Activated B cell treated with CpG ODN at 0.5 μM for 24 hours (primary cell): ENCODE measurements at places on chromosomes 7 and 10.

DNA sequence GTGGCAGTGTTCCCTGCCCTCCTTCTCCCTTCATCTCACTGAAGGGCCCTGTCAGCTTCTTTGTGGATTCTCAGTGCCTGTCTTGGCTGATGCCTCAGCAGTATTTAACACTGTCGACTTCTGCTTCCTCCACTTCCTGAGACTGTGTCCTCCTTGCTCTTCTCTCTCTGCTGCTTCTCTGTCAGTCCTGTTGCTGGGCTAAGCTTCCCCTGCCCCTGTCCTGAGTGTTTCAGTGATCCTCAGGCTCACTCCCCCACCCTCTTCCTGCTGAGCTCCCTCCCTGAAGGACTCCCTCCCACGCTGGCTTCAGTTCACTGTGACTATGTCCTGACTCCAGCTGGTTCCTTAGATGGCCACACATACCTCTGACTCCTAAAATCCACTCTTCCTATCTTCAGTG lies 64.9 kb downstream of the CREM start:
- no peak for DNase-seq

GRCh38 chr10:131014271-131014670 lies 297.2 kb downstream of the TCERG1L start:
- no peak for DNase-seq

DNA sequence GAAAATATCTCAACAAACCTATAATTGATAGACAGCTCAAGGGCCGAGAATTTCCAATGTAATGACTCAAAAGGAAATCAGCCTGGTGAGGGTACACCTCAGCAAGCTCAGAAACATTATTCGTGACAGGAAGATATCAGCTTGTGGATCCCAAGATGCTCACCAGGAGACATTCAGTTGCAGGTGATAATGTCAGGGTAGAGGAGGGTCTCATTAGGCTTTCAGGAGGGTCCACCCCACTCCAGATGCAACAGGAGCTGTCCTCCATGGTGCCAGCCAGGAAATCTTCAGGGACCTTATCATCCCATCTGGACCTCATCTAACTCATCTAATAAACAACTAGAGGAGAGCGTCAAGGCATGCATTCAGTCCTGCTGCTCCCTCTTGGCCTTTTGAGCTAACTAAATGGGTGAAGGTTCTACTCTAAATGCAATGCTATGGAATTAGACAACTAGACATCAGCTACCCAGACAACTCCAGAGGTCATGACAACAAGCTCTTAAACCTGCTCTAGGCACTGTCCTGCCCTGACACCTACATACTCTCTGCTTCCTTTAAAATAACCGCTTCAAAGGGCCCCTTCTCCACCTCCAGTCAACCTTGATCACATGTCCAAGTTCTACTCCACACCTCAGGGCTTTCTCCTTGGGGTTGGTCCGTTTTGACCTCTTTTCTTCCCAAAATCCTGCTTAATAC lies 4.3 kb upstream of the GIMAP5 start:
- DNase-seq: no peak

DNA sequence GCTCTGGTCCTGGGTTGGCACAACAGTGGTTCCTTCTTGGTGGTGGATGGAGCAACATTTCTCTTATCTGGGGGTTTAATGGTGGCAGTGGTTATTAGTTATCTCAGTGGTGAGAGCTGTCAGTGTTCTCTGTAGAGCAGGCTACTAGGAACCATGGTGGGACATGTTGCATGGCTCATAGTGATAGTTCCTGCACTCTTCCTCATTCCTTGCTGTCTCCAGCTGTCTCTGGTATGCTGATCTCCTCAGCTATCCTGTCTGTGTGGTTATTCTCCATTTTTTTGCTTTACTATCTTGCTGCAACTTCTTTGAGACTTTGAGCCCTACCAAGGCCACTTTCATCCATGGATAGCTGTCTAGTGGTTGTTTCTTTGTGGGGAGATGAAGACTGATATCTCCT lies 44.0 kb downstream of the CCDC7 start:
- no peak for DNase-seq

DNA sequence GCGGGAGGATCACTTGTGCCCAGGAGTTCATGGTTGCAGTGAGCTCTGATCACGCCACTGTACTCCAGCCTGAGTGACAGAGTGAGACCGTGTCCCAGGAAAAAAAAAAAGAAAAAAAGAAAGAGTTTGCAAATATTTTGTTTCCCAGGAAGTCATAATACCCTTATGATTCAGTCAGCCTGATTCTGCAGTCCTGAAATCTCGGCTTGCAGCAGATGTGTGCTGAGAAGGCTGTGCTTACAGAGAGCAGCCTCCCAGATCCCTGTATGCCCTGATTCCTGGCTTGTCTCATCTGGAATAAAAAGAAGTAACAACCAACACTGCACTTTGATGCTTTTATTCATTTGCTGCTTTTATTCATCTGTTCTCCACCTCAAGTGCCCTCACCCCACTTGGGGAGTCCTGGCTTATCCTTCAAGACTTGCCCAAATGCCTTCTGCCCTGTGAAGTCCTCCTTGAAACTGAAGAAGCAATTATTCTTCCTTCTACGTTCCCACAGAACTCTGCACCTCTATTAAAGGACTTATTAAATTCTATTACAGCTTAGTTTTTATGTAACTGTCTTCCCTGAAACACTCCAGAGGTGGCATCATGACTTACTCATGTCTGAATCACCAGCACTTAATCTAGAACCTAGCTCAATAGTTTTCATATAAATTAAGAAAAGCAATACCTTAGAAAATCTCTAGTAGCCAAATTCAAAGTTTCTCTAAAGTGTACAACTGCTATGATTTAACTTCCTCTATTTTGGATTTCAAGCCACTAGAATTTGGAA lies 27.7 kb upstream of the BPGM start:
- no peak for DNase-seq

GRCh38 chr10:1440897-1441296 lies 296.4 kb downstream of the ADARB2 start:
- no peak for DNase-seq

- DNase-seq: no peak
Observed at GRCh38 chr10:125840955-125841354, 17.6 kb downstream of the BCCIP start.

- no peak for DNase-seq
Observed at GRCh38 chr10:130423455-130424305, 287.5 kb downstream of the GLRX3 start.

- DNase-seq: no peak
Observed at GRCh38 chr10:1124796-1125195, 68.6 kb downstream of the WDR37 start.

DNA sequence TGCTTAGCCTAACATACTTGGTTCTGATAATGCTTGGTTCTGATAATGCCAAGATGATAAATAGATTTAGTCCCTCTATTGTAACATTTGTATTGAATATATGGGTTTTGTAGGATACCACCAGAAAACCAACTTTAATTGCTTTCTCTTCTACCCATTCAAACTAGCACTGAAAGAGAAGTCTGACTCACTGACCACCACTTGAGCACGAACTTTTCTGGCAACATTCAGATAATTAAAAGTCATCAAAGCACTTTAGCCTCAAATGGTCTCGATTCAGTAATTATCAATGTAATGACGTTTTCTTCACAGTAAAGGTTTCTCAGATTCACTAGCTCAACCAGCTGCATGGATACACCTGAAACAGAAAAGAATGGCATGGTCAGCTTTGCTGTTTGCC lies 63.0 kb downstream of the HDAC9 start:
- DNase-seq: no peak

GRCh38 chr10:94591461-94592205 lies 46.0 kb downstream of the HELLS start:
- no peak for DNase-seq

GRCh38 chr10:95440038-95440725 lies 121.0 kb downstream of the SORBS1 start:
- no peak for DNase-seq

- no peak for DNase-seq
Observed at GRCh38 chr7:67619175-67619574, 622.5 kb downstream of the TYW1 start.

- DNase-seq: no peak
Observed at GRCh38 chr10:54869022-54869421, 68.0 kb upstream of the PCDH15 start.

DNA sequence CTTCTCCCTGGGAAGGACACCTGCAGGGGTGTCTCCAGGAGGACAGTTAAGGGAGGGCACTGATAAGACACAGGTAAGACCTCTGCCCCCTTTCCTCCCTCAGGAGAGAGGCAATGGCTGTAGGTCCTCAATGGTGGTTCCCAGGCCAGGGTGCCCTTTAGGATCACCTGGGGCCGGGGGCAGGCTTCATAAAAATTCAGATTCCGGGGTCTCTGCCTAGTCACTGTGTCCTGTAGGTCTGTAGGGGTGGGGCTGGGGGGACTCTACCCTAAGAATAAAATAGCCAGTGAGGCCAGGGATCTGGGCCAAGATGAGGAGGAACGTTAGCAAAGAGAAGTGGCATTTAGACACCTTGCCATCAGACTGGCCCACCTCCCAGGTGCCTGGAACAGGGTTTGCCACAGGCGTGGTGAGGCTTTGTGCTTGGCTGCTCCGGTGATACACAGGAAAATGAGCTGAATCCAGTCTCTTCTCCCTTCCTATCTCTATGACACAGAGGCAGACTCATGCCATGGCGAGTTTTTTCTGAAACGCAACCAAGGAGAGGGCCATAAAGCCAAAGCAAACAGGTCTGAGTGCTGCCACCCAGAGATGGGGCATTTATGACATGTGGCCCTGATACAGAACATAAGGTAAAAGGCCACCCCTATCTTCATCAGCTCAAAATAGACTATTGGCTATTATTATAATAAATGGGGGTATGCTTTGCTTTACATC lies 52.6 kb downstream of the SH3PXD2A start:
- no peak for DNase-seq

DNA sequence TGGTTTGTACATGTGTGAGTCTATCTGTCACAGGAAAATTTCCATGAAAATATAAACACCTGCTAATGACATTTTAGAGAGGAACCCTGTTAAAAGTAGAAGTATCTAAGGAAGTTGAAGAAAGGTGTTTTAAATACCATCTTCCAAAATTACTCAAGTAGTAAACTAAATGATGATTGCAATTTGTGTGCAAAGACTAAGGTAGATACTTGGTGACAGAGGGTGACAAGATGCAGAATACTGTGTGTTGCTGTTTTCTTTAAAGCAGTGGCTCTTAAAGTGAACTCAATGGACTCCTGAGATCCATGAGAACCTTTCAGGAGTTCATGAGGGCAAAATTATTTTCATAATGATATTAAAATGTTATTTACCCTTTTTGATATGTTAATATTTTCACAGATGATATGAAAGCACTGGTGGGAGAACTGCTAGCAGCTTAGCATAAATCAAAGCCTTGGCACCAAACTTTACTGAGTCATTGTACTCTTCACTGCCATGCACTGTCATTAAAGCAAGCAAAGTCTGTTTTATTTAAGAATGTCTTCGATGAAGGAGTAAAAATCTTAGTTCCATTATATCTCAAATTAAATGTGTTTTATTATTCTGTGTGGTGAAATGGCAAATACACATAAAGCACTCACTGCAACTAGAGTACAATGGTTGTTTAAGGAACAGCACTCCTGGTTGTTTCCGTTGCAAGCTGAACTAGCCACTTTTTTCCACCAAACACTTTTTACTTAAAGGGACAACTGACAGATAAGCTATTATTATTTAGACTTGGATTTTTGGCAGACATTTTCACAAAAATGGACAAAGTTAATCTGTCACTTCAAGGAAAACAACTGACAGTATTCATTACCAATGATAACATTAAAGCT lies 133.7 kb downstream of the LRRN3 start:
- no peak for DNase-seq

DNA sequence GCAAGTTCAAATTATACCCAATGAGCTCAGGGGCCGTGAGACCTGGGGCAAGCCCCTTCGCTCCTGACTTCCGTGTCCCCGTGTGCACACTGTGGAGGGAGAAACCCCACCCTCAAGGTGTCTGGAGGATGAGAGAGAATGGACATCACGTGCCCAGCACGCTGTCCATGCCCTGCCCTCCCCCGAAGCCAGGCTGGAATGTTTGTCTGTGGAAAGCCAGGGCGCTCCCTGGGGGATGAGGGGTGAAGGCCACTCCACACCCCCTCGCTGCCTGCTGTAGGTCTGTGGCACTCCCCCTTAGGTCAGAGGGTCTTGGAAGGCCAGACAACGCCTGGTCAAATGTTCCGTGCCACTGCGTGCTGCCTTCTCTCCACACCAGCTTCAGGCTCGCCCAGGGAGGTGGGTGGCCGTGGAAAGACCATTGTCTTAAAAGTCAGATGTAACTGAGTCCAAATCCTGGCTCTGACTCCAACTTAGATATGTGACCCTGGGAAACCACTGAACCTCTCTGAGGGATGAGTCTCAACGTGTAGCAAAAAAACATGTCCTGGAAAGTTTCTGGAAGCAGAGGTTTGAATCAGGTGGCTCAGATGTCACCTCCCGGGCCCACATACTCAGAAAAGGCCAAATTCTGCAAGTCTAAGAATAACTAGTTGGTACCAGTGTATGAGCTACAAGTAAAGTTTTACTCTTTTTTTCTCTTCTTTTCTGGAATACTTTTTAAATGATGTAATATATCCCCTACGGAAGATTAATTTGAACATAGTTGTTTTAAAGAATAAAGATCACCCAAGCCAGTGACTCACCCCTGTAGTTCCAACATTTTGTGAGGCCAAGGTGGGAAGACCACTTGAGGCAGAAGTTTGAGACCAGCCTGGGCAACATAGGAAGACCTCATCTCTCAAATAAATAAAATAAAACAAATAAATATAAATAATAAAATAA lies 24.9 kb downstream of the RCC1L start:
- no peak for DNase-seq

- DNase-seq: no peak
Observed at GRCh38 chr7:16933296-16934279, 51.8 kb upstream of the AGR3 start.

DNA sequence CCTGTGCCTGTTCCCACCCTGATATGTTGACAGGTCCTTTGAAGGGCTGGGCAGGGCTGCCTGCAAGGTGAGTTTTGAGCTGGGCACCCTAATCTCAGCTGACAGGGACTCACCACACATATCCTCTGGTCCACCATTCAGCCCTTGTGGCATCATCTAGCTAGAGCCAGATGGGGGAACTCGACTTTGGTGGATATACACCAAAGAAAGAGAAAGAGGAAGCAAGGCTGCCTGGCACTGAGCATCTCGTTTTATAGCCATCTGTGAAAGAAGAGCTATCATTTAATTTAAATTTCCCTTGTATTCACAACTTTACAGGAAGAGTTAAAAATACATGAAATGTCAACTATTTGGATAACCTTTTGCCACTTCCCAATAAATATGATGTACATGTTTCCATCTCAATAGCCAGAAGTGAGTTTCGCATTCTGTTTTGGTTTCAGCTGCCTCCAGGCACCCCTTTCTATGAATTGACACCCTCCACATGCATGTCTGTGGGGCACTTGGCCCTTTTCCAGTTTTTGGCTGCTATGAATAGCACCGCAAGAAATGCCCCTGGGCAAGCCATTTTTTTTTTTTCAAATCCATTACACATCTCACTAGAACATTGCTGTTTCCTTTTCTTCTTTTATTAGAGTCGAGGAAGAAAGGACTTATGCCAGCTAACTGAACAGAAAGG lies 22.9 kb upstream of the GRB10 start:
- no peak for DNase-seq

DNA sequence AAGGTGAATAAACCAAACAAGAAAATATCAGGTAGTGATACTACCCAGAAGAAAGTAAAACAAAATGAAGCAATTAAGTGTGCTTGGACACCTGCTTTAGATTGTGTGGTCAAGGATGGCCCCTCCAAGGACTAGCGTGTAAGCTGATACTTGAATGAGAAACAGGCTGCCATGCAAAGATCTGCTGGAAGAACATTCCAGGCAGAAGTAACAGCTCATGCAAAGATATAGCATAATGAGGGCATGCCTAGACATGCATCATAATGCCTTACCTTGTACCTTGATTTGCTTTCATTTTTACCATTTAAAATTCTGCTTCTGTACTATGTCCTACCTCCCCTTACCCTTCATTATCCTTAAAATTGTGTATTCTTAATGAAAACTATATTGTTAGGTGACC lies 74.8 kb upstream of the HDAC9 start:
- no peak for DNase-seq
